Activated CD4-positive, CD25-positive, alpha-beta regulatory T cell (primary cell): ENCODE measurements at places on chromosomes 3 and 15.

GRCh38 chr15:31369727-31370126 lies 43.1 kb downstream of the KLF13 start:
- no peak for DNase-seq

DNA sequence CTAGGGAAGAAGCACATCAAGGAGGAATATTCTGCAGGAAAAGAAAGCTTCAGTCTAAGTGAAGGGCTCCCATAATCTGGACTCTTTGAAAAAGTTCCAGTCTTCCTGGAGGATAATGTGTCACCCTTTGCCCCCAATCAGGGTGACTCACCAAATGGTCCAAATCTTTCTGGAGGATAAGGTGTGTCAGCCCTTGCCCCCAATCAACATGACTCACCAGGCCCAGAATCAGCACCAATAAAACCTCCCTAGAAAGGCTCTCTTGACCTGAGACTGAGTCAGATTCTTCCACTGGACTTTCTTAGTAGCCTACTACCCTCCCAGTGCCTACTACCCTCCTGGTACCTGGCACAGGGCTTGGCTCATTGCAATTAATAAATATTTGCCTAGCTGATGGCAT lies 9.5 kb upstream of the ARL14 start:
- no peak for DNase-seq

- no peak for DNase-seq
Observed at GRCh38 chr3:38614091-38614490, 35.4 kb downstream of the SCN5A start.

- DNase-seq = no peak
Observed at GRCh38 chr3:24773798-24774197, 279.1 kb upstream of the THRB start.

DNA sequence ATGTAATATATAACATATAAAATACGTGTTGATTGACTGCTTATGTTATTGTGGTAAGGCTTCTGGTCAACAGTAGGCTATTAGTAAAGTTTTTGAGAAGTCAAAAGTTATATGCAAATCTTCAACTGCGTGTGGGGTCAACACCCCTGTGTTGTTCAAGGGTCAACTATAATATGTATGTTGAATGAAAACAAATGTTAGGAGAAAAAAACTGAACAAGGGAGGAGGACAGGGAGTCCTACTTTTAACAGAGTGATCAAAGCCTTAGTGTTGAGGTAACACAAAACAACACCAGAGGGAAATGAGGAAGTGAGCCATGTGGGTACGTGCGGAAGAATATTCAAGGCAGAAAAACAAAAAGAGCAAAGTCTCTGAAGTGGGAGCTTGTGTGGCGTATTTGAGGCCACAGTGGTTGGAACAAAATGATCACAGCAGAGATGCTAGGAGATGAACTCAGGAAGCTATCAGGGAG lies 62.5 kb downstream of the SFMBT1 start:
- DNase-seq = no peak

DNA sequence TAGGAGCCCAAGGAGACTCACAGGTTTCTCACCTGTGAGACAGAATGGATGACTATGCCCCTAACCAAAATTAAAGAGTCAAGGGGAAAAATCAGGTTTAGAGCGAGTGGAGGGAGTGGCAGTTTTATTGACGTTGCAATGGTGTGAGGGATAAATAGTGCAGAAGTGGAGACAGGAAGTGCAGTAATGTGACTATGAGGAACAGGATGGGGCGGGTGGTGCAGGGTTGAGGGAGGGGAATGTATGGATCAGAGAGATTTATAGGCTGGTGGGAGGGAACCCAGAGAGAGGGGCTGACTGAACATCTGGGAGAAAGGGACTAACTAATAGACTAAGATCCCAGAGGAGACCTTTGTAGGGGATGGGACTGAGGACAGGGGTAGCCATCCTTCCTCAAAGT lies 26.5 kb downstream of the EIF2AK4 start:
- DNase-seq = no peak

GRCh38 chr3:35592589-35593295 lies 46.6 kb upstream of the ARPP21 start:
- DNase-seq = no peak

DNA sequence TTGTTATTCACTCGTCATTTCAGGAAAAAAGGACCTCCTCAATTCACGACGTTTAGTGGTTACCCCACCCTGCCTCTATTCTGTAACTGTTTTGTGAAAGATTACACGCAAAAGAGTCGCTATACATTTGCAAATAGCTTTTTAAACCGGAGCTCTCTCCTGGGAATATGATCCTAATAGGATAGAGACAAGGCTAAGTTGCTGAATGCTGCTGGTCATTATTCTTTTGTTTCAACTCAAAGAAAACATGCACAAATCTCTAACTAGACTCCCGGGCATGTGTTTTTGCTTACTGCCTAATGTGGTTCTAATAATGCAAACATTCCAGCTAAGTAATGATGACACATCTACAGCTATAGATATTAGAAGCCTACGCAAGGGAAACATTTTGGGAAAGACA lies 214.6 kb upstream of the MDFIC2 start:
- no peak for DNase-seq

- DNase-seq = no peak
Observed at GRCh38 chr3:120625159-120625586, 29.0 kb downstream of the NDUFB4 start.

GRCh38 chr15:66765478-66766281 lies 63.6 kb downstream of the SMAD6 start:
- DNase-seq = no peak

GRCh38 chr15:71678605-71679004 lies 131.7 kb upstream of the NR2E3 start:
- DNase-seq = no peak

DNA sequence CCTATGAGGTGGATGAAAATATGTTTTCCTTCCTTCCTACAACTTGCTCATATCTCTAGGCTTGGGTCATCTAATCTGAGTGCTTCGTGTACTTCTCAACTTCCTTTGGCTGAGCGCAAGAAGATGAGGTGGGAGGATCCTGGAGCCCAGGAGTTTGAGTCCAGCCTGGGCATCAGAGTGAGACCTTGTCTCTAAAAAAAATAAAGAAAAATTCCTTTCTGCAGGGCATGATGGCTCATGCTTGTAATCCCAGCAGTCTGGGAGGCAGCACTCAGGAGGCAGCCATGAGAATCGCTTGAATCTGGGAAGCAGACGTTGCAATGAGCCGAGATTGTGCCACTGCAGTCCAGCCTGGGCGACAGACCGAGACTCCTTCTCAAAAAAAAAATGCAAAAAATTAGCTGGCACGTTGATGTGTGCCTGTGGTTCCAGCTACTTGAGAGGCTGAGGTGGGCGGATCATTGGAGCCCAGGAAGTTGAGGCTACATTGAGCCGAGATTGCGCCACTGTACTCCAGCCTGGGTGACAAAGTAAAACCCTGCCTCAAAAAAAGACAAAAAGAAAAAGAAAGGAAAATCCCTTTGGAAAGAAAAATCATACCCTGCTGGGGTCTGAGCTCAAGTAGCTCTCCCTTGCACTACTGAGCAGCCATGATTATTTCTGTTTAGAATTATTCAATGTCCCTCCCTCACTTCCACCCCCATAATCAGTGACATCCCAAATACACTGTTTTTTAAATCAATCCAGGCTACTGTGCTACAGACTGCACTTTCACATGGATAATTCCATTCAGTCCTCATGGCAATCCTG lies 28.0 kb upstream of the RAB11A start:
- no peak for DNase-seq

- no peak for DNase-seq
Observed at GRCh38 chr15:23642413-23643044, 5.1 kb downstream of the MAGEL2 start.

DNA sequence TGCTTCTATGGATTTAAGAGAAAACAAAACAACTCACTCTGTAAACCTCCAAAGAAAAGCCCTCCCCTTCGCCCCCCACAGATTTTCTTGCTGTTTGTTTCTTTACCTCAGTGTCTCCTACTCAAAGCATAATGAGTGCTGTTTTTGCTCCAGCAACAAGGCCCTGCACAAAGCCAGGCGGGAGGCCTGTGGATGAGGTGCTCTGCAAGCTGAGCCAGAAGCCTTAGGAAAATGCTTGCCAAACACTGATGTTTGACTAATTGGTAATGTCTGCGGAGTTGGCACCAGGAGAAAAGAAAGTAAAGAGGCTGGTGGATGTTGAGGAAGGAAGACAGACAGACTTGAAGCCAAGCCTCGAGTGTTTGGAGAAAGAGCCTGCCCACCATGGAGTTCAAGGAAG lies 99.7 kb downstream of the RARB start:
- no peak for DNase-seq

DNA sequence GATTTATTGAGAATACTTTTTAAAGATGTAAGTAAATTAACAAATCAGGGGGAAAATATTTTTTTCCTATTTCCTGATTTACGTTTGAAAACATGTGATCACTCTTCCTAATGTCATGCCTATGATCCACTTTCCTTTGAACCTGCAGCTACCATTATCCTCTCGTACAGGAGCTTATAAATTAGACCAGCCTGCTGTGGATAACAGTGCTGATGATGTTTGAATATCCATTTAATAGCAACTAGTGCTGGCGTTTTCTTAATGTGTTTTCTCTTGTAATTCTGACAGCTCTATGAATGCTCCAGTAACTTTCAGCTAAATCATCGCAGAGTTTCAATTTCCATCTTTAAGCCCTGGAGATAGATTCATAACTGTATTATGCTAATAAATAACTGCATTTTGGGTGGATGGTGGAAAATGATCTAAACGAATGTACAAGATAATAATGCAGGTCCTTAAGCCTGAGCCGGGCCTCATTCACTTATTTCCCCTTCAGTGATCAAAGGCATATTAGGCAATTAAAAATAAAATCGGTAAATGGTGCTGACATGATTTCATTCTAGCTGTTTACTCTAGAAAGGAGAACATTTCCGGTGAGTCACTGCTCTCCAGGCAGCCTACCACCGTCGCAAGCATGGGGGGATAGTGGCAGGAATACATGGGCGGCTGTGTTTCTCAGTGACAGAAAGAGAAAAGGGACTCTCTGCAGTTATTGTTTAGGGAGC lies 58.5 kb upstream of the SLC24A5 start:
- DNase-seq = no peak

- DNase-seq = no peak
Observed at GRCh38 chr3:122107171-122107570, 52.0 kb downstream of the CD86 start.

- DNase-seq = no peak
Observed at GRCh38 chr3:67093305-67093704, 95.2 kb downstream of the KBTBD8 start.

DNA sequence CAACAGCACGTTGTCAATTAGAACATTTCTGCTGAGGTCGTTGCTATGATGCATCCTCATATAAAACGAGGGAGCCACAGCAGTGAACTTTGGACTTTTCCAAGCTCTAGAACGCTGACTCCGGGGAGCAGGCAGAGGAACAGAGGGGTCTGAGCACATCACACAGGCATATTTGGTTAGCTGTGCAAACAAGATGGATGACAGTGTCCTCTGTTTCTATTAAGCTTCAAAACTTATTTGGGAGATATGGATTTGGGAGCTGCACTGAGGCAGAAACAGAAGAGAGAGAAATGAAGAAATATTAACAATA lies 278.0 kb upstream of the TBL1XR1 start:
- no peak for DNase-seq

GRCh38 chr3:46713050-46713897 lies 4.4 kb downstream of the PRSS50 start:
- no peak for DNase-seq

- DNase-seq = no peak
Observed at GRCh38 chr3:56375654-56376053, 92.6 kb downstream of the ERC2 start.

GRCh38 chr3:150922611-150923010 lies 17.4 kb upstream of the MINDY4B start:
- DNase-seq = no peak

DNA sequence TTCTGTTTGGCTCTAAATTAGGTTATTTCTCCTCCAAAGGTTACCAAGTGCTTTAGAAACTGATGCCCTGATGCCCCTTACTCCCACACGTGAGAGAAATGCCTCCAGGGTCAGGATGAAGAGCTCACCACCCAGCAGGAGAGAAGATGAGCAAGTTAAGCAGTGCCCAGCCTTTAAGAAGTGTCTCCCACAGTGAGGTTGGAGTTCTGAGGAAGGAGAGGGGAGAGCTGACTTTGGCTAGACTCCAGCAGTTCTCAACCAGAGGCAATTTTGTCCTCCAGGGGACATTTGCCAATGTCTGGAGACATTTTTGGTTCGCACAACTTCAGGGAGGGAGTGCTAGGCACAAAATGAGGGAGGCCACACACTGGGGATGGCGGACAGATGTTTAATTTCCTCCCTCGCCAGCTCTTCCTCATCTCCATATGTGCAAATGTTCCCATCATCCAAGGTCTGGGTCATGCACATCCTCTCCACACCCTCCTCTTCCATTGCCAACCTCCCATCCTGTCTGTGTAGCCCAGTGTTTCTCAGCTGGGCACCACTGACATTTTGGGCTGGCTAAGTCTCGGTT lies 50.6 kb upstream of the SLC7A14 start:
- no peak for DNase-seq

GRCh38 chr3:16868513-16868912 lies 16.2 kb upstream of the PLCL2 start:
- DNase-seq = no peak

- DNase-seq = no peak
Observed at GRCh38 chr3:69090021-69090420, 5.3 kb downstream of the ARL6IP5 start.
